ENCODE measurements at places on chromosomes 16 and 17.

DNA sequence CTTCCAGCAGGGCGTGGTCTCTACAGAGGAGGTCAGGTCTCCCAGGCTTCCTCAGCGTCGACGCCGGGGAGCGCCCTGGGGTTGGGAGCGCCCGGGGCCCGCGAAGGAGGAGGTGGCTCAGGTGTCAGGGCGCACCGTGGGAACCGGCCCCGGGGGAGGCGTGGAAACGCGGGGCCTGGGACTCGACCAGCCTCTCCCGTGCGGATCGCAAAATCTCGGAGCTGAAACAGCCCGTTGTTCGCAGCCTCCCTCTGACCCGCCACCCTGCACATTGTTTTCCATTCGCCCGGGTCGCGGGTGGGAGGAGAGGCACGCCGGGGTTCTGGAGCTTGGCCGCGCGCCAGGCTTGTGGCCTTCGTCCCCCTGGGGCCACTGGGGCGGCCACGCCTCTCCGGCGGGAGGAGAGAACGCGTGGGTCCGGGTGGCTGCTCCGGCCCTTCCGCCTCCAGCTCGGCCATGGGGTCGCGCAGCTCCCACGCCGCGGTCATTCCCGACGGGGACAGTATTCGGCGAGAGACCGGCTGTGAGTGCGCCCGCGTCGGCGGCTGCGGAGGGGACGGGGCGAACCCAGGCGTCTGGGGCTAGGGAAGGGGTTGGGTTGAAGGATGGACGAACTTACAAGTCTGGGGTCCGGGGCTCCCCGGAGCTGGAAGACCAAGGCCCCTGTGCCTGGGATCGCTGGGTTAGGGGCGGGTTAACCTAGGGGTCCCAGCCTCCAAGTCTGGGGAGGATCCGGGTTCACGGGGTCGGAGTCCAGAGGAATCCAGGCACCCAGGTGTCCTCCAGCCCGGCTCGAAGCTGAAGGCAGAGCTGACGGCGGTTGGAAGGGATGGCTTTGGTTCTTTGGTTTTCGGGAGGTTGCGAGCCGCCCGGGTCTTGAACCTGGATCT, at the start of gene CHP2:
Gene CHP2 (plus strand): TSS at position 433 of the 890 bp plus-strand sequence. CDS start 24 bp downstream, at position 457.
- no peak for DNase-seq

GRCh38 chr16:68696514-68696913, 40.6 kb upstream of the CDH1 start:
- no peak for DNase-seq

DNA sequence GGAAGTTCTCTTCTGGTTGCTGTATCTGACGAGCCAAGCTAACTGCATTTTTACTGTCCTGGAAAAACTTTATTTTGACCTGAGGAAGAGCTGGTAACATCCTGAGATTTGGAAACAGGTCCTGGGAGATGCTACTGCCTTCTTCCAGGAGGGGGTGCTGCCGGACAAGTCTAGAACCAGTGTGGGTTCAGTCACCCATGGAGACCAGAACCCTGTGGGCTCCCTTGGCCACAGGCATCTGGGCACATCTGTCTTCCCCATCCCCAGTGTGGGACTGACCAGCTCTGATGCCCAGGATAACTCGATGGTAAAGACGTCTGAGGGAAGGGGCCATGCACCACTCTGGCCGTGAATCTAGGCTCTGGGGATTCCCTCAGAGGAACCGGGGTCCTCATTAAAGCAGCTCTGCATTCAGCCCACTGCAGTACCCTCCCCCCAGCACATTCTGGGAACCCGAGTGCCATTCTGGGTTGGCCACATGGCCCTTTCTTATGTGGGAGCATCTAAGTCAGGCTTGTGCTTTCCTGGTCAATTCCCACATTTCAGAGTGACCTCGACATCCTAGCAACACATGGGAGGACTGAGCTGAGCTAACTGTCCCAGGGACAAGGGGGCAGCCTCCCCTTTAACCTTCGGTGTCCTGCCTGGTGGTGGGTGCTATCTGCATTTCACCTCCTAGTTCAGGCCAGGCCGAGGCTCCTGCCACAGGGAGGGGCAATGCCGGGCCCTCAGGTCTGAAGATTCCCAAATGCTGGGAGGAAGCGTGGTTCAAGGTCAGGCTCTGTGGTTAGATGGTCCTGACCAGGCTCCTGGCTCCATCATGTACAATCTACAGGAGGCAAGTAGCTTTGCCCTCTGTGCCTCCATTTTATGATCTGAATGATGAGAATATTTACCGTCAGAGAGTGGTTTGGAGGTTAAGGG, 6.4 kb downstream of the C16orf86 start:
- DNase-seq, result peak; percentile 65

GRCh38 chr17:73211745-73212144, 18.9 kb downstream of the COG1 start:
- no peak for DNase-seq

DNA sequence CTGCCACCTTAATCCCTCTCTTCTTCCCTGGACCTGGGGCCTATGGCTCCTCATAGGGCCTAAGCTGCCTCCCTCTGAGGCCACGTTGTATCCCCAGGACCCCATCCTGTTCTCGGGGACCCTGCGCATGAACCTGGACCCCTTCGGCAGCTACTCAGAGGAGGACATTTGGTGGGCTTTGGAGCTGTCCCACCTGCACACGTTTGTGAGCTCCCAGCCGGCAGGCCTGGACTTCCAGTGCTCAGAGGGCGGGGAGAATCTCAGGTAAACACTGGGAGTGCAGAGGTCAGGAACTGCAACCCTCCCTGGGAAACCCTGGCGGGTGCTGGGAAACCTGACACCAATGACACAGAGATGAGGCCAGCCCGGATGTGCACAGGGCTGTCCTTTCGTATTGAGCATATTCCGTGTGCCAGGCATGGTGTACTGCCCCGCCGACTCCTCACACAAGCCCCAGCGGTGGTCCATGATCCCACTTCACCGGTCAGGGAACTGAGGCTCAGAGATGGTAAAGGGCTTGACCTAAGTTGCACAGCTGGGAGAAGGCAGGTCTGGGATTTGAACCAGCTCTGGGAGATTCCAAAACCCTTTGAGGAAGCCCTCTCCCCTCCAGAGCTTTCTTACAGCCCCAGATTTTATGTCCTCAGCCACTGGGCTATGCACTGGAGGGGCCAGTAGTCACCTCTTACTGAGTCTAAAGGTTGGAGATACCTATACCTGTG, 22.9 kb downstream of the ANKRD40 start:
- no peak for DNase-seq

- DNase-seq, result no peak
These were observed 33.2 kb upstream of the MPHOSPH6 start for GRCh38 chr16:82203198-82203597.

GRCh38 chr17:31130286-31131224, 35.8 kb downstream of the NF1 start:
- no peak for DNase-seq

GRCh38 chr17:73390851-73391250, 79.0 kb upstream of the CDC42EP4 start:
- no peak for DNase-seq

All from fibroblast of lung (primary cell).